ENCODE measurements at places on chromosomes 12 and 14.
A peak's percentile ranks its signal among the peaks of the same experiment; 100 is the strongest.

GRCh38 chr14:77203611-77204458, 22.2 kb downstream of the TMEM63C start:
- DNase-seq = no peak

DNA sequence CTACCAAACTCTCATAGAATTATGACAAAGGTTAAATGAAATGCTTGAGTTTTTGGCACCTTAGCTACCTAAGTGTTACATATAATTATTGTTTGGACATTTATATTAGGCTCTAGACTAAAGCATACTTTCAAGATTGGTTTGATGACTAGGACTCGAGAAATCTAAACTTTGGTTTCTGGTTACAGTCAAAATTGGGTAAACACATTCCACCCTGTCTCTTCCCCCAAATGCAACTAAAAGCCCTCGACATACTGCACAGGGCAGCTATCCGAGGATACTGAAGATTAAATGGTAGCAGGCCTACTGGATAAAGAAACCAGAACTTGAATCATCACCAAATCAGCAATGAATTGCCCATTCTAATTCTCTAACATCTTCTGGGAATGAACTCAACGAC, 369.1 kb downstream of the PRKD1 start:
- no peak for DNase-seq

DNA sequence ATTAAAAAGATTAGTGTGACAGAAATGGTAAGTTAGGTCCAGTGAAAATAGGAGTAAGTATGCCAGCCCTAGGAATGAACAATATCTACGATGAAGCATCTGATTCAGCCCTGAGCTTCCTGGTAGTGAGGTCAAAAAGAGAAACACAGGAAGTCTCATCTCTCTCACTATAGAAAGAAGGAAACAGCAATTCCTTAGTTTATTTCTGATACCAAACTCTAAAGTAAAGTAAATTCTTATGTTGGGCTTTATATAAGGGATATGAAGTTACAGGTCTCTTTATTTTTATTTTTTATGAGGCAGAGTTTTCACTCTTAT, 76.7 kb upstream of the RFLNA start:
- DNase-seq = no peak

GRCh38 chr12:88897723-88898122, 317.5 kb upstream of the KITLG start:
- no peak for DNase-seq

- DNase-seq = peak; percentile 43
Observed at GRCh38 chr14:66624336-66624937, 116.5 kb downstream of the GPHN start.

GRCh38 chr12:19201661-19202060, 72.1 kb downstream of the PLEKHA5 start:
- DNase-seq = no peak

- no peak for DNase-seq
Observed at GRCh38 chr12:106235770-106236169, 12.1 kb downstream of the CKAP4 start.

DNA sequence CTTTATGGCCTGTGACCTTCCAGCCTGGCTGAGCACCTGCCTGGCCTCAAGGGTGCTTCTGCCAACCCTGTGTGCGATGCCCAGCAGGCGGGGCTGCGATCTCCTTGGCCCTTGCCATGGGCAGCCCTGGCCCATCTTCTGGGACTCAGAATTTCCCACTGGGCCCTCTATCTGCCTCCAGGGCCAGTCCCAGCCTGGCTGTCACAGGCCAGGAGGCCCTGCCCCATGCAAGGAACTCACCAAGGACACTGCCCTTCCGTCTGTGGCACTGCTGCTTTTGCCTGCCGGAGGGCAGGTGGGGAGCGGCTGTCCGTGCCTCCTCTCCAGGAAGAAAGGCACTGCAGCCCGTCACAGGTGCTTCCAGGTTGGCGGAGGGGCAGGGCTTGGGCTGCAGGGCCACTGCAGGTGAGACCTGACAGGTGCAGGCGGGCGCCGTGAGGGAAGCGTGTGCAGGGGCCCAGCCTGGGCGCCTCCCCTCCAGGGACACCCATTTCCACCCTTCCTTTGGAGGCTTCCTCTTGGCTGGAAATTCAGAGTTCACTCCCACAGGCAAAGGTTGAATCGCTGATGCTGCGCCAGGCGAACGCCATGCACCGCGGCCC, 177.8 kb downstream of the KIF26A start:
- DNase-seq = no peak

DNA sequence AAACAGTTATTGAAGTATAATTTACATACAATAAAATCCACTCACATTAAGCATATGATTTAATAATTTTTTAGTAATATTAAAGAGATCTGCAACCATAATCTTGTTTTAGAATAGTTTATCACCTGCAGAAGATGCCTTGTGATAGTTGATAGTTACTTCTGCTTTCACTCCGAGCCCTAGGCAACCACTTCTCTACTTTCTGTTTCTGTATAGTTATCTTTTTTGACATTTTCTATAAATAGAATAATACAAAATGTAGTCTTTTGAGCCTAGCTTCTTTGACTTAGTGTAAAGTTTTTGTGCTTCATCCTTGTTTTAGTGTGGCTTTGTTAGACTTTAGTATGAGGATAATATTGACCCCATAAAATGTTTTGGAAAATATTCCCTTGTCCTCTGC, 111.0 kb downstream of the MNAT1 start:
- DNase-seq = peak; percentile 48

- no peak for DNase-seq
Observed at GRCh38 chr12:99649551-99649950, 2.0 kb downstream of the GARIN6 start.

GRCh38 chr12:67517181-67517887, 131.2 kb upstream of the DYRK2 start:
- DNase-seq = no peak

- DNase-seq = no peak
Observed at GRCh38 chr12:2775431-2775830, 19.3 kb upstream of the FKBP4 start.

DNA sequence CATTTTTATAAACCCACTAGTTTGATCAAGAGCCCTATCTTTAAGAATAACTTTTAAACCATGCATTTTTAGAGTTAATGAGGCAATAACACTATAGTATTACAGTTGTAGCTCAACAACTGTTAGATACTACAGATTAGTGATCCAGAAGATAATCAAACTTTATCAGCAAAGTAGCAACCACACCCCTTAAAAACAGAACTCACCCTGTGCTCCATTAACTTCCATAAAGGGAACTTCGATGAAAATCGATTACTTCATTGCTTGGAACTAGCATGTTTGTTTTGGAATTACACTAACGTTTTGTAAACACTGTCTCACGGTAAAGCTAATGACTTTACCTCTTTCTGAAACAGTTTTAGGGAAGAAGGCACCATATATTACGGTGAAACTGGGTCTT, 1.4 kb downstream of the SGPP1 start:
- DNase-seq = no peak

GRCh38 chr14:96666088-96666487, 131.1 kb upstream of the VRK1 start:
- DNase-seq = no peak

DNA sequence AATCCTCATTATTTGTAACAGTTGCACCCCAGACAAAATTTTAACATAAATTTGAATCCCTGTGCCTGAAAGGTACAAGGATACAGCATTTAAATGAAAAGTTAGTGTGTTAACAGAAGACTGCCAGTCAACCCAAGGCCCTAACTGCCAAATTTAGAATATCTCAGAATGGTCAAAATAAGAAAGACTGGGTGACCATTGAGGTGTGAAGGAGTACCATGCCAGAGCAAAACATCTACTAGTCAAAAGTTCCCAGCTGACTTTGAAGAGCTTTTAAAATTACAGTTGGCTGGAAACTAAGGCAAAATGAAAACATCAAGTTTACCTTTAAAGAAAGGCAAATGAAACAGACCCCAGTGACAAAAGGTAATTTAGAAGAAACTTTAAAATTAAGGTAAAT, 18.4 kb downstream of the SAV1 start:
- DNase-seq = peak; percentile 24

GRCh38 chr12:78146365-78146772, 315.7 kb downstream of the NAV3 start:
- DNase-seq = peak; percentile 11

DNA sequence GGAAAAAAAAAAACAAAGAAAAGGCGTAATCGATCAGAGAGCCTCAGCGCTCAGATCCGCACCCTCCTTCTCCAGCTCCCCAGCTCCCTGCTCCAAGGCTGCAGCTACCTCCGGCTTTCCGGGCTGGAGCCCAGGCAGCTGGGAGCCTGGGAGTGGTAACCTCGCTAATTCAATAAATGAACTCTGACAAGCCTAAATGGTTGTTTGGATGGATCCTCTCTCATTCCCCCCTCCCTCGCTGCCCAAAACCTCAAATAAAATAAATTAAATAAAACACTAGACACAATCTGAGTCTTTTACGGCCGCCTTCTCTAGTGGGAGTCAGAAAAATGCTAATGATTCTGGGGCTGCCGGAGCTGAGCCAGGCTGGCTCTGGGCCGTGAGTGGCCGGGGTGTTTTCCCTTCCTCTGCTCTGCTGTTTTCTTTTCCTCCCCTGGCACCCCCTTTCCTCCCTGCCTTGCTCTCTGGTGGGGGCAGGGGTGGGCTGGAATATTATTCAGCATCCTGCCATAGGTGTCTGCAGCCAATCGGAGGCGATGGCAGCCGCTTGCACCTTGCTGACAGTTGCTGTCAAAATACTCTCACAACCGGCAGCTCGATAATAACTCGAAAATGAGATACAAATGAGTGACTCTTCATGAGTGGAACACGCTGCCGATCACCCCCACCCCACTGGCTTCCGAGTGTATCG, 76.1 kb downstream of the RBM19 start:
- DNase-seq = no peak

DNA sequence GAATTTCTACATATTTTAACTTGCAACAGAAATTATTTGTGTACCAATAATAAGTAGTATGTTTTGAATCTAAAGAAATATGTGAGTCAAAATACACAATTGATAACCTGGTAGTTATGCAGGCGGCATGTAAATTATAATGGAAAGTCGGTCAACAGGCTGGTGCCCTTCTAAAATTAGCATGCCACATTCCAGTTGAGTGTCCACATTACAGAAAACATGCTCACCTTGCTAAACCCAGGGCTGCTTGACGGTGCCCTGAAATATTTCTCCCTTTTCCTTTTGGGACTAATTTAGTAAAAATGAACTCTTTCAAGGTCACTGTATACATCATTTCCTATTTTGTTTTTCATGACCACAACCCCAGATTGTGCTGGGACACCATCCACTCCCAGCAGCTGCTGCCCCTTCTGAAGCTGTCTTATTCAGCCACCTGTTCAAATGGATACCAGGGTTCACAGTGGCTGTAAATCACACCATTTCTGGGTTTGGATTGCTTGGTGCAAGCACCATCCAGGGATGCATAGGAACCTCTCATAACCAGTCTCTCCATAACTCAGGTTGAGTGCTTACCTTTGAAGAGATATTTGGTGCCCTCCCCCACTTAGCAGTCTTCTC, 110.6 kb downstream of the ANO6 start:
- no peak for DNase-seq

GRCh38 chr12:93019975-93020630, 91.0 kb upstream of the EEA1 start:
- no peak for DNase-seq

DNA sequence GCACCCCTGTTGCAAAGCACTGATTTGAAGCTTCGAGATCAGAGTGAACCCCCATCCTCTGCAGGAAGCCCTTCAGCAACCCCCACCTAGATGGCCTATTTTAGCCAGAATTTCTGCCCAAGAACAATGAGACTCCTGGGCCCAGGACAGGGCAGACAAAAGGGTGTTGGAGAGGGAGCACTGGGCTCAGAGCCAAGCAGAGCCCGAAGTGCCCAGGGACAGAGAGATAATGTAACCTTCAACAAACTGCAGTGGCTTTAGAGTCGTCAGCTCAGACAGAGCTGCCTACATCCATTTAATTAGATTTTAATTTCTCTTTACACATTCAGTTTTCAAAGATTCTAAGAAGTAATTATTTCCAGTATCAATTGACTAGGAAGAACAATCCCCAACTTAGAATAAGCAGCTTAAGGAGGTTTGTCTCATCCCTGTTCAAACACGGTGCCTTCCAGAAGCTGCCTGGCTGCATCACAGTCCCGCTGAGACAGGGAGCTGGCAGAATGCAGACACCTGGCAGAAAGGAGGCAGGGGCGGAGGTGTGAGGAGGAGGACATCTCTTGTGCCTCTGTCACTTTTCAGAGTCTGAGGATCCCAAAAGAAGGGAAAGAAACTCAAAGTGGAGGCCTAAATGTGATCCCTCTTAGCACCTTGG, 504.9 kb upstream of the CCDC196 start:
- DNase-seq = no peak

DNA sequence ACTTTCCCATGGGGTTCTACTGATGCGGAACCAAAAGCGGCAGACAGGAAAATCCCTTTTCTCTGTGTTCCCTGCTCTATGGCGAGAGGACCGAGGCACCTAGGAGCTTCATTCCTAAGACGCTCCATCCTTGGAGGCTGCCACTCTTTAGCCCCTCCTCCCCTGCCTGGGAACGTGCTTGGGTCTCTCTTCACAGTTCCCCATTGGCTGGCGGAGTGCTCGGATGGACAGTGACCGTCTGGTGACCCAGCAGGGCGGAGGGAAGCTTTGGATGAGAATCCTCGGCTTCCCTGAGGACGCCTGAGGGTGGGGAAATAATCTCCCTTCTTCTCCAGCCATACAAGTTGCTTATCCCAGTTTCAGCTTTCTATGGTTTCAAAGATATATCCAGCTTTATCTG, 37.3 kb downstream of the KCNA5 start:
- DNase-seq = no peak

DNA sequence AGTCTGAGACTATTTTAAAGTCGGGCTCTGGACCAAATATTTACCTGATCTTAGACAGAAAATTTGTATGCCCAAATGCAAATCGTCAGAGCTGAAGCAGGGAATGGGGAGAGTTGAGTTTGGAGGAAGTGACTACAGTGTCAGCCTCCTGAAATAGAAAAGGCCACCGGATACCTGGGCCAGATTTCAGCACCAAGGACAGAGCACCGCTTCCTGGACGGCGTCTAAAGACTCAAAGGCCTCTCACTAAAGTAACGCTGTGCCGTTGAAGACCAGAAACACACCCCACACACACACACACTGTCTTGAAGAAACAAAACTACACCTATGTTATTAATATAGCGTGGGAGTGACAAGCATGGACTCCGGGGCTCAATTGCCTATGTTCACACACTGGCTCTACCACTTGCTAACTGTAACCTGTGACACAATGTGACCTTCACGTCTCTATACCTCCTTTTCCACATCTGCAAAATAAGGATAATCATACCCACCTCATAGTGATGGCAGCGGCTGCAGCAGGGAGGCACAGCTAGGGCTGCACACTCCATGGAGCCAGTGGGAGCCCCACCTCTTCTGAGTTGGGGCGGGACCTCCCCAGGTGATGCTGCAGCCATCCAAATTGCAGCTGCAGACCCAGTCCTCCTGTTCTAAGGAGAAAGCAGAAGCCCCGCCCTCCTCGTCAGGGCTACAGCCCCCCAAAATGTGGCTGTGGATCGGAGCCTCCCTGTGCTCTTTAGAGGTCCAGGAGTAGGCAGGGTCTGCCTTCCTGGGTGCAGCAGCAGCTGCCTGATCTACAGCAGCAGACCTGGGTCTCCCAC, 35.6 kb downstream of the KRT76 start:
- DNase-seq = peak; percentile 57

Measured in GM10248 (cell line).